ENCODE measurements at places on chromosomes 12 and 14. TPM values are rescaled to one million over a fixed set of nuclear protein-coding genes. Genes with fewer than 3 reads are reported as not detected.

DNA sequence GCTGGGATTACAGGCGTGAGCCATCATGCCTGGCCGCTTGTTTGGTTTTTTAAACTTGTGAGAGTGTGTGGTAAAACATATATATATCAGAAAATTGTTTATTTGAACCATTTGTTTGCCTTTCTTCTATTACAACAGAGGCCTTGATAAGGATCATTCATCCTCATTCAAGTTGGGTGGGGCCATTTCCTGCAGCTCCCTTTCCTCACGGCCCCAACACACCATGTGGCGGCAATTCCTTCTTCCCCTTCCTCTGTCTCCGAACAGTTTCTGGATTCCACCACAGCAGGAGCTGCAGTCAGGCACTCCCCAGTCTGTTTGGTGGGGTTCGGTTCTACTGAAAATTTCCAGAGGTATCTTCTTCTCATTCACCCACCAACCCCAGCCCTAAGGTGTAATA is 42.0 kb upstream of the RASSF3 start:
- no peak for DNase-seq

The KRT78 gene
- not detected for total RNA-seq

The TPPP2 gene
- not detected for total RNA-seq

DNA sequence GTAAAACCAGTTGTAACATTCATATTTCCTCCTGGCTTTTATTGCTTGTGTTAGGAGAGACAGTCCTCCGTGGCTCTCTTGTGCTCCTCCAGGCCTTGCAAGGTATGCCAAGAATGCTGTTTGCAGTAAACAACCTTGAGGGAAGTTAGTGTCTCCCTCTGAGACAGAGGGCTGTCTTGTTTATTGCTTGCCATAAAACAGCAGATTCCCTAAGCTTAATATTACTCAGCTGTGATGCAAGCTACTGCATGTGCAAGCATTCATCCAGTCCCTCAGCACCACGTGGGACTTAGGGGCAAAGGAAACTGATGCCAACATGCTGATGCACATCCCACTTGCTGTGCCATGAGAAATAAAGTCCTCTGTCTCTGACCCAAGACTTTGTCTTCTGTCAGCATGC is 6.6 kb downstream of the POMT2 start:
- DNase-seq = no peak

- DNase-seq = no peak
These were observed 1358.8 kb downstream of the LRFN5 start for GRCh38 chr14:42965512-42965911.

The PTPN21 gene
- total RNA-seq = 0.34 TPM

- no peak for DNase-seq
These were observed 309.7 kb downstream of the BMP4 start for GRCh38 chr14:53646925-53647324.

- no peak for DNase-seq
These were observed 5.8 kb downstream of the PTGES3 start for GRCh38 chr12:56682323-56682722.

The SIX4 gene
- 1.3 TPM for total RNA-seq

- no peak for DNase-seq
These were observed 20.1 kb downstream of the NID2 start for GRCh38 chr14:52048641-52049204.

DNA sequence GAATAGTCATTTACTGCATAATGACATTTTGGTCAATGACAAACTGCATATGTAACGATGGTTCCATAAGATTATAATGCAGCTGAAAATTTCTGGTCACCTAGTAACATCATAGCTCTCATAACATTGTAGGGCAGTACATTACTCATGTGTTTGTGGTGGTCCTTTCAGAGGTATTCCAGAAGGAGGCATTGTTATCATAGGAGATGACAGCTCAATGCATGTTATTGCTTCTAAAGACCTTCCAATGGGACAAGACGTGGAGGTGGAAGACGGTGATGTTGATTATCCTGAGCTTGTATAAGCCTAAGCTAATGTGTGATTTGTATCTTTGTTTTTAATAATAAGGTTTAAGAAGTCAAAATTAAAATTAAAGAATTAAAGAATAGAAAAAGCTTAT is 43.8 kb upstream of the TSPAN11 start:
- no peak for DNase-seq

The NAV3 gene
- not detected for total RNA-seq

- DNase-seq = no peak
These were observed 3.0 kb upstream of the RBMS2 start for GRCh38 chr12:56518570-56518969.

The PAH gene
- not detected for total RNA-seq

DNA sequence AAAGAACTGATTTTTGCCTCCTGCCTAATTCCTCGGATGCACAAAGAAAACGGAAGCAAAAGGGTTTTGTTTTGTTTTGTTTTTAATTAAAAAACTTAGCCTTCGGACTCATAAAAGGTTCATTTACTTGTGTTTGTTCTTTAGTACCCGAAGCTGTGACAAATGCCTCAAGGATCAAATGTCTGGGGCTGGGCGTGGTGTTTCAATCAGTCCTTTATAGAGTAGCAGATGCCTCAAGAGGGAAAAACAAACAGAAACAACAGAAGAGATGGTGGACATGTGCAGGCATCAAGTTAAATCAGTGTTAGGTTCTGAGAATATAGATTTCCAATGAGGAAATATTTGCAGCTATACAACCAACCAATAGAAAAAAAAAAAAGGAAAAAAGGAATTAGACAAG is 1.6 kb upstream of the WIF1 start:
- no peak for DNase-seq

- no peak for DNase-seq
These were observed 20.1 kb upstream of the ANO2 start for GRCh38 chr12:5964913-5965900.

DNA sequence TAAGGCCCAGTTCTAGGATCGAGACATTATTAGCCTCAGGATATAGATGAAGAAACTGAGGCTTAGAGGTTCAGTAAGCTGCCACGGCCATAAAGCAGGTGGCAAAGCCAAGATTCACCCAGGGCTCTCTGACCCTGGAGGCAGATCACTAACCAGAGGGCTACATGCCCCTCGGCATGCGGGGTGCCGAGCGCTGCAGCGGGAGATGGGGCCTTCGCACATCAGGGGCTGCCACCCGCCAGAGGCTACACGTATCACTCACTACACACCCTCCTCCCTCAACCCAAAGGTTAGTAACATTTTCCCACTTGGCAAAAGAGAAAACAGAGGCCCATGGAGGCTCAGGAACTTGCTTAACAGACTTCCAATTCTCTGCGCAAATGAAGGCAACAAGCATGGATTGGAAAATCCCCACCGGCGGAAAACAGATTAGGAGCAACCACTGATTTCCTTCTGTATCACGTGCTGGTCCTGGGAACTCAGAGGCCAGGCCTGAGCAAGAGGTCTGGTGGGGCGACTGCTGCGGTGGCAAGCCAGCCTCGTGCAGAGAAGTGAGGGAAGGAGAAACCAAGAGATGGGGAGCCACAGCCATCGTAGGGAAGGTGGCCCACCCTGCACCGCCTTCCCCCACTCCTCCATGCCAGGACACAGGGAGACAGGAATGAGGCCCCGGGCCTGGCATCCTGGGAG is 6.0 kb downstream of the CCDC85C start:
- DNase-seq = no peak

- DNase-seq = no peak
These were observed 30.7 kb upstream of the DEGS2 start for GRCh38 chr14:100190126-100190525.

GRCh38 chr12:8904665-8905064 is 9.6 kb upstream of the PHC1 start:
- DNase-seq = no peak

GRCh38 chr12:95944108-95944704 is 1.1 kb downstream of the AMDHD1 start:
- DNase-seq = no peak

DNA sequence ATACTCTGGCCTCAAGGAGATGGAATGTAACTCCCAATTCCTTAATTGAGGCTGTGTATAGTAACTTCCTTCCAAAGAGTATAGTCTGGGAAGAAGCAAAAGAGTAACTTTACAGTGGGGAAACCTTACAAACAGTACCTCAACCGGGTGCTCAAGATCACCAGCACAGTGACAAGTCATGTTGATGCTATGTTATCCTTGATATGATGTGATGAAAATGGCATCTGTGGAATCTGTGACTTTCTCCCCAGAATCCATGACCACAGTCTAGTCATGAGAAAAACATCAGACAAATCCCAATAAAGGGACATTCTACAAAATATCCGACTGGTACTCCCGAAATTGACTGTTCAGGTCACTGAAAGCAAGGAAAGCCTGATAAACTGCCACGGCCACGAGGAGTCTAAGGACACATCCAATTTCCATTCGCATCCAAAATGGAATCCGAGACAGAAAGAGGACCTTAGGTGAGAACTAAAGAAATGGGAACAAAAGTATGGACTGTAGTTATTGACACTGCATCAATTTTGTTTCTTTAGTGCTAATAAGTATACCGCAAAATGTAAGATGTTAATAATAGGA is 97.3 kb upstream of the FRMD6 start:
- no peak for DNase-seq

- DNase-seq = no peak
These were observed 539 bp upstream of the HMGA2 start for GRCh38 chr12:65823513-65824375.

GRCh38 chr12:95908573-95908972 is 33.8 kb downstream of the CCDC38 start:
- no peak for DNase-seq

The GTF2A1 gene
- total RNA-seq = 45.1 TPM

The DLGAP5 gene
- 46.0 TPM for total RNA-seq

- no peak for DNase-seq
These were observed 23.2 kb downstream of the CLIP1 start for GRCh38 chr12:122399254-122399591.

GRCh38 chr12:67705394-67706370 is 57.1 kb downstream of the DYRK2 start:
- no peak for DNase-seq

DNA sequence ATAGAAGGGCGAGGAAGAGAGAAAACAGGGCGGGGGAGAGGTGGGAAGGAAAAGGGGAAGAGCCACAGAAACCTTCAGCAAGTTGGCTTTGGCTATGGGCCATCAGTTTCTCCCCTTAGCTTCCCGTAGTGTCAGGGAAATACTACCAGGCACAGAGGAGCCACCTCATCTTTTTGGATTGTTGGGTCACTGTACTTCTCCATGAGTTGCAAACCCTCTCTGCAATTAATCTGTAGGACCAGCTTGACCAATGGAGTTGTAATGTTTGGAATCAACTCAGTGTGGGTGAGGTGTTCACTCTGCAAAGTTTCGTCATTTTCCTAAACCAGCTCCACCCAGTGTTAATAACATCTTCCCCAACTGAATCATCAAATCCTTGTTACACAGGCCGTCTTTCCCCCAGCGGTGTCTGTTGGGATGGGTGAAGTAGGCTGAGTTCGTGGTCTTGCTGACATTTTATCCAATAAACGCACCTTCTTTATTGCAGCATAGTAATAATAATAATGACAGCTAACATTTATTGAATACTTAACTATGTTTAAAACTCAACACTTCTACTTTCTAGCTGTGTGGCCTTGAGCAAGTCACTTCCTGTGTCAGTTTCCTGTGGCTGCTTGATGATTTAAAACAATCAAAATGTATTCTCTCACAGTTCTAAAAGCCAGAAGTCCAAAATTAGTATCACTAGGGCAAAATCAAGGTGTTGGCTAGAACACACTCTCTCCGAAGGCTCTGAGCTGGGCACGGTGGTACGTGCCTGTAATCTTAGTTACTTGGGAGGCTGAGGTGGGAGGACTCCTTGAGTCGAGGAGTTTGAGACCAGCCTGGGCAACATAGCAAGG is 8.1 kb upstream of the GLTP start:
- DNase-seq = no peak
